ENCODE measurements at places on chromosomes 4 and X.

DNA sequence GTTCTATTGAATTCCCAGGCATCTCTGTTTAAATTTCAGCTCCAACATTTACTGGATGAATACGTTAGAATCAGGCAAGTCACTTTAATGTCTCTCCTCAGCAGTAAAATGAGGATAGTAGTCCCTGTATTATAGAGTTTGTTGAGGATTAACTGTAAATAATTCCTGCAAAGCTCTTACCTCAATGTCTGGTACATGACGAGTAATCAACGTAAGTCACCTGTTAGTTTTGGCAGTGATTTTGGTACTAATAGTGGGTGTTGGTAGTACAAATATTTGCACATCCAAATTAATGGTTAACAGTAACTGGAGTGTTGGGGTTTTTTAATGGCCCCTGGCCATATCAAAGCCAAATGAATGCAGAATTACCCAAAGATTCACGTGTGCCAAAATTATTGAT, 189.8 kb upstream of the GALNT7 start:
- DNase-seq, result no peak

GRCh38 chrX:78139160-78140123, at the start of gene TAF9B:
Gene TAF9B, minus strand, starts transcription at chrX:78139650. Its CDS starts 39 bp downstream, at chrX:78139611.
- DNase-seq, result peak; percentile 33

GRCh38 chrX:48539345-48540027, at the start of gene TBC1D25:
Gene TBC1D25, plus strand, starts transcription at chrX:48539714. Its CDS starts 84 bp downstream, at chrX:48539798.
- DNase-seq, result peak; percentile 81

DNA sequence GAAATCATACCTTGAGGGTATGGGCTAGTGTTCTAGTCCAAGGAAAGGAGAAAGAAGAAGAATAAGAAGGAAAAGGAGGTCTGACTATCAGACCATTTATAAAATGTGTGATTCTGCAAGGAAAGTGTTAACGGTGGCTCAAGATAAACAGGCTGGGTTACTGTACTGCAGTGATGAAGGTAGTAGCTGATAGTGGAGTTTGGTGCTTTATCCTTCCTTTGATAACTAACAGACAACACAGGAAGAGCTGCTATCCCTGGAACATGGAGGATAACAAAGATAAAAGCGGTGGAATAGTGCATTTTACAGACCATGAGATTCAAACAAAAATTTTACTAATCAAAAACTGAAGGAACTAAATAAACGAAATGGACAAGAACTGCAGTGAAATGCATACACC, 2.6 kb downstream of the UNC5C start:
- DNase-seq, result no peak

DNA sequence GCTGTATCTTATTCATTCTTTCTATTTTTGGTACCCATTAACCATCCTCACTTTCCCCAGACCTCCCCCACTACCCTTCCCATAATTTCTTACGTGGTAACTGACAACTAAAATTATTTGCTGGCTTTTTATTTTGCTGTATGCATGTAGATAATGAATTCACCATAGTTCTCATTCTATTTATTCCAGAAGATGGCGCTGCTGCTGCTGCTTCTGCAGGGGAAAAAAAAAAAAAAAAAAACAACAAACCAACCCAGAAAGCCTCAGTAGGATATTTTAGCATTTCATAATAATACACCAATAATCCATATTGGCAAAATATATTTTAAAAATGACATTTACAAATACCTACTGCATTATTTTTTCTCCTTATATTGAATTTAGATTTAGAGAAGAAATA, 416.6 kb upstream of the MAGEB18 start:
- DNase-seq, result no peak
